Cerebellum (tissue), 4 donors: ENCODE measurements at places on chromosomes 6 and 20. TPM values are rescaled to one million over a fixed set of nuclear protein-coding genes. Genes with fewer than 3 reads are reported as not detected.

- DNase-seq = no peak
Measured at GRCh38 chr20:35625584-35626385, 10.2 kb downstream of the SPAG4 start.

IBTK gene
- total RNA-seq = 65.4 TPM

- no peak for DNase-seq
Measured at GRCh38 chr6:41356825-41357224, 21.4 kb downstream of the NCR2 start.

- DNase-seq = no peak
Measured at GRCh38 chr6:133411757-133412156, 170.6 kb downstream of the EYA4 start.

DNA sequence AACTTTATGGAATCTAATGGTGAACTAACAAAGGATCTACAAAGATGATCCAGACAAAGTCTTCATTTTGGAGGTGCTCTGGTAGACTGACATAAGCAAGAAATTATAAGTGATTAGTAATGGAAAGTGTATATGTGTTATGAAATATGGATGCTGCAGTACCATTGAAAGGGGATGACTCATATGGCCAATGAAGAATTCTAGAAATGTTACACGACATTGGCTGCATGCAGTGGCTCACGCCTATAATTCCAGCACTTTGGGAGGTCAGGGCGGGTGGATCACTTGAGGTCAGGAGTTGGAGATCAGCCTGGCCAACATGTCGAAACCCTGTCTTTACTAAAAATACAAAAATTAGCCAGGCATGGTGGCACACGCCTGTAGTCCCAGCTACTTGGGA, 23.5 kb downstream of the CFAP206 start:
- no peak for DNase-seq

CFAP206 gene
- 6.5 TPM for total RNA-seq

DNA sequence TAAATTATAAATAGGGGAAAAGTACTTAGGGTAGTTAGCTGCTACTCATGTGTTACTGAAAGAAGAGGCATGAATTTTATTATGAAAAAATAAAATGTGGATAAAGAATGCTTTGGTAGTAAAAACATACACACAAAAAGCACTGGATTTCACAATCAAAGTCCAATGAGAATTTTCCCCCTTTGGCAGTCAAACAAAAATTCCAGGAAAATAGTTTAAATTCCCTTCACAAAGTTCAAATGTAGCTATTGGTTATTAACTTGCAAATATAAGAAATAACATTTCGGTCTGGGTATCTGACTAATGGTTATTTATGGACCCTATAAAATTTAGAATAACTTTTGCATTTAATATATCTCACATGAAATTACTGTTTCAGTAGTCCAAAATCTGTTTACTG, 210.4 kb downstream of the FOXC1 start:
- no peak for DNase-seq

LPIN3 gene
- 0.36 TPM for total RNA-seq

HTR1E gene
- total RNA-seq = 0.54 TPM
